ENCODE measurements at places on chromosomes 1 and 21. TPM values are rescaled to one million over a fixed set of nuclear protein-coding genes. Genes with fewer than 3 reads are reported as not detected.

The FNDC5 gene
- polyA plus RNA-seq, result not detected

The KIAA0319L gene
- 29.2 TPM for polyA plus RNA-seq

The NBPF14 gene
- 4.2 TPM for polyA plus RNA-seq

The PEA15 gene
- 10.0 TPM for polyA plus RNA-seq

The MFSD2A gene
- polyA plus RNA-seq, result 0.44 TPM

The C1orf226 gene
- not detected for polyA plus RNA-seq

The THEM5 gene
- 0.40 TPM for polyA plus RNA-seq

The SPRR2F gene
- not detected for polyA plus RNA-seq

The CACNA1S gene
- polyA plus RNA-seq, result not detected

The F13B gene
- polyA plus RNA-seq, result not detected

The TNNI3K gene
- polyA plus RNA-seq, result not detected

The BTBD19 gene
- 0.25 TPM for polyA plus RNA-seq

The WNT3A gene
- polyA plus RNA-seq, result not detected

The SPTA1 gene
- polyA plus RNA-seq, result not detected

The CDC73 gene
- 72.2 TPM for polyA plus RNA-seq

The CATSPERE gene
- 0.30 TPM for polyA plus RNA-seq

The ORC1 gene
- 0.16 TPM for polyA plus RNA-seq

The ERICH3 gene
- polyA plus RNA-seq, result not detected

The S100A8 gene
- polyA plus RNA-seq, result 4.0 TPM

The FAM177B gene
- polyA plus RNA-seq, result not detected

The PALMD gene
- polyA plus RNA-seq, result not detected

The DOP1B gene
- 3.2 TPM for polyA plus RNA-seq

The TDRD10 gene
- polyA plus RNA-seq, result not detected

The CDC7 gene
- 2.9 TPM for polyA plus RNA-seq

The LEPROT gene
- polyA plus RNA-seq, result 24.4 TPM

The MAP10 gene
- polyA plus RNA-seq, result 1.9 TPM

The ACTL8 gene
- not detected for polyA plus RNA-seq

The SPATA45 gene
- not detected for polyA plus RNA-seq

The RCAN3 gene
- 123 TPM for polyA plus RNA-seq

The TGFBR3 gene
- polyA plus RNA-seq, result 34.5 TPM

The CNKSR1 gene
- 1.1 TPM for polyA plus RNA-seq

The TBX15 gene
- not detected for polyA plus RNA-seq

The ZMYND12 gene
- 0.28 TPM for polyA plus RNA-seq

The VANGL2 gene
- not detected for polyA plus RNA-seq

The CFAP107 gene
- not detected for polyA plus RNA-seq

The COL18A1 gene
- 0.43 TPM for polyA plus RNA-seq

The B3GALT5 gene
- polyA plus RNA-seq, result not detected

The ISG15 gene
- 309 TPM for polyA plus RNA-seq

The HOOK1 gene
- 9.9 TPM for polyA plus RNA-seq

The PPP2R5A gene
- polyA plus RNA-seq, result 43.0 TPM

The OR10J1 gene
- not detected for polyA plus RNA-seq

Data from CD4-positive, alpha-beta memory T cell (primary cell).